Left lobe of liver (tissue), 2 donors: ENCODE measurements at places on chromosomes 1 and 21. TPM values are rescaled to one million over a fixed set of nuclear protein-coding genes. Genes with fewer than 3 reads are reported as not detected.

AMY1A gene
- not detected for total RNA-seq

TMEM9 gene
- 41.2 TPM for total RNA-seq

RGSL1 gene
- not detected for total RNA-seq

MATN1 gene
- total RNA-seq, result not detected

OR10J1 gene
- total RNA-seq, result not detected

TMEM234 gene
- total RNA-seq, result 4.8 TPM

HUNK gene
- 0.55 TPM for total RNA-seq

CFAP45 gene
- total RNA-seq, result not detected

SMPDL3B gene
- total RNA-seq, result 0.50 TPM

LYST gene
- total RNA-seq, result 12.2 TPM

GPR25 gene
- not detected for total RNA-seq

ZMYM4 gene
- 14.9 TPM for total RNA-seq

TEX38 gene
- total RNA-seq, result not detected

VSIG8 gene
- not detected for total RNA-seq

NHLH1 gene
- 0.10 TPM for total RNA-seq

TM2D1 gene
- total RNA-seq, result 14.4 TPM

COL16A1 gene
- 1.9 TPM for total RNA-seq

MRPL20 gene
- 52.9 TPM for total RNA-seq

RAVER2 gene
- 0.43 TPM for total RNA-seq

DNAJC28 gene
- 2.3 TPM for total RNA-seq

RGS8 gene
- total RNA-seq, result not detected

ATP6V1G3 gene
- not detected for total RNA-seq

TMEM51 gene
- total RNA-seq, result 2.4 TPM

KCNA3 gene
- total RNA-seq, result 0.43 TPM

SUMO3 gene
- total RNA-seq, result 32.2 TPM

SLC16A4 gene
- total RNA-seq, result 3.5 TPM

HSPA6 gene
- 0.48 TPM for total RNA-seq

OR6N1 gene
- total RNA-seq, result not detected

NFASC gene
- 2.7 TPM for total RNA-seq

FMN2 gene
- total RNA-seq, result not detected

AMPD1 gene
- total RNA-seq, result not detected

ZSWIM5 gene
- total RNA-seq, result 0.33 TPM

RUSC1 gene
- 8.5 TPM for total RNA-seq

MROH9 gene
- not detected for total RNA-seq

LCE1D gene
- not detected for total RNA-seq

PLA2G2F gene
- total RNA-seq, result not detected
